ENCODE measurements at places on chromosomes 1 and 21. TPM values are rescaled to one million over a fixed set of nuclear protein-coding genes. Genes with fewer than 3 reads are reported as not detected.
A peak's percentile ranks its signal among the peaks of the same experiment; 100 is the strongest.

DNA sequence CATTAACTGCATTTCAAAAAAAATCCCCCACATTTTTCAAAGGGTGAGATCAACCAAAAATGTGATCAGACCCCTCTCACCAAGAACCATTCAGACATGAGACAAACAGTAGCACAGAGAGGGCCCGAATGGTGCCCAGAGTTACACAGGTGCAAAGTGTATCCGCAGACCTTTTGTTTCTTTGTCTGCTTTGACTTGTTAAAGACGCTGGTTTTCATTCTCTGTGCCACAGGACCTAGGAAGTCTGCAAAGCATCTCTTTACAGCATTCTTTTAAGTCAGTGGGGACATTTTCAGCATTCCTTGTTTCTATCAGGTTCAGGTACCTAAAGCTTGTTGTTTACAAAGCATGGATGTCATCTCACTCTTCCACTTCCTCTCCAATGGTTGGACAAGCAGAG is 87.2 kb upstream of the MAP1LC3C start:
- no peaks in the 10 kb centered on the region for H3K27me3 ChIP-seq
- H3K4me1 ChIP-seq = no peaks in the 10 kb centered on the region
- no peak overlapping the region for H3K27ac ChIP-seq
- H3K36me3 ChIP-seq = no peaks in the 10 kb centered on the region
- no peak overlapping the region for H3K4me3 ChIP-seq
- DNase-seq = no peak

IL23R gene
- 13.3 TPM for total RNA-seq

DNA sequence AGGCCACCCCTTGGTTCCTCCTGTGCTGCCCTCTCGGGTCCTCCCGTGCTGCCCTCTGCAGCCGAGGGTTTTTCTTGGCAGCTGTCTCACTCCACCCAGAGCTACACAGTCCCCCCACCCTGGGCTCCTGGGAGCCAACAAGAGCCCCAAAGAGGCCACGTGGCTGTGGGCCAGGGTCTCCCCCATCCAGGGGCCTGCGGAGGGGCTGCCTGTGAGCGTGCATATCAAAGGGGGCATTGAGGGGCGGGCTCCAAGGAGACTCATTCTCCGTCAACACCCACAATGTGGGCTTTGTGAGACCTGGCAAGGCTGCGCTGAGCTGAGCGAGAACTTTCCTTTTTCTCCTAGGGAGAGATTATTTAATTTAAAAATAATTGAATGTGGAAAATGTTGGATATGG is 108.7 kb upstream of the ARHGEF16 start:
- no peak for DNase-seq
- H3K27ac ChIP-seq = no peak overlapping the region

- H3K27me3 ChIP-seq = peaks cover 15% of the 10 kb centered on the region
- peak; percentile 66 for DNase-seq
- H3K4me3 ChIP-seq = no peak overlapping the region
Measured at GRCh38 chr1:205658943-205659581, 21.2 kb downstream of the SLC45A3 start.

DNA sequence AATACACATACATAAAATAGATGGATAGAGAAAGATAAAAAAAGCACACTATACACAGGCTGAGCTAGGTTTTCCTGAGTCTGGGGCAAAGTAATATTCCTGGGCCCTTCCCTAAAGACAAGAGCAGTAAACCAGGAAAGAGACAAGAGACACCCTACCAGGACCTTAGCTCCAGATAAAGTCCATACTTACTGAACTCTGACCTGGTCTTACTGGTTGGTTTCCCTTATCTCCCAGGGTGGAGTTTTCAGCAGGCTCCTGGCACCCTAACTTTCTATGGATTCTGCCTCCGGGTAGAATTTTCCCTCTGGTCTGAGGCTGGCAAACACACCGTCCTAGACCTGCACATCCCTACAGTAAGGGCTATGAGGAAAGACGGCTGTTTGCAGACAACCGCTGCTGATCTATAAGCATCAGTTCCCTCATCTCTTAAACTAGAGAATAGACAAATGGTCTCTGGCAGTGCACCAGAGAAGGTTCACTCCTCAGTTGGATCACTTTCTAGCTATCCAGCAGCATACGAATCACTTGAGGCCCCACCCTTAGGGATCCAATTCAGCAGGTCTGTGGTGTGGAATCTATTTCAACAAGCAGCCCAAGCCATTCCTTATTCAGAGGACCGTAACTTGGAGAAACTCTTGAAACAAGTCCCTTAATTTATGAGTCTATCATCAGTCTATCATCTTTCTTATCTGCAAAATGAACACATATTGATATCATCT is 52.0 kb downstream of the ARHGEF11 start:
- H3K27ac ChIP-seq = no peak overlapping the region
- no peaks in the 10 kb centered on the region for H3K4me1 ChIP-seq
- peaks cover 19% of the 10 kb centered on the region for H3K27me3 ChIP-seq
- H3K4me3 ChIP-seq = no peak overlapping the region
- H3K36me3 ChIP-seq = no peaks in the 10 kb centered on the region
- DNase-seq = no peak

DNA sequence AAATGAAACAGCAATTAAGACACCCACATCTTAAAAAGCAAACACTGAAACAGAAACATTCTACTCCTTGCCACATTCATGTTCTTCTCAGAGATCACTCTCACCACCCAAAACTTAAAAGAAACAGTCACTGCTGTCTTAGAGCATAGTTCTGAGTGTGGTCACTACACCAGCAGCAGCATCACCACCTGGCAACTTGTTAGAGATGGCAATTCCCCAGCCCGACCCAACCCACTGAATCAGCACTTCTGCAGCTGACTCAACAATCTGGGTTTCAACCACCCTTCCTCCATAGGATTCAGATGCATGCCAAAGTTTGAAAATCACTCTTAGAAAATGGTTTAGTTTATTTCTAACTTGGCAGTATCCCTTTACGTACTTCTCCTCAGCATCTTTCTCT is 126.1 kb downstream of the CDC42BPA start:
- H3K27ac ChIP-seq = no peak overlapping the region
- DNase-seq = peak; percentile 2
- peaks cover 9% of the 10 kb centered on the region for H3K4me1 ChIP-seq

- DNase-seq = peak; percentile 39
- H3K36me3 ChIP-seq = peaks cover 3% of the 10 kb centered on the region
- no peaks in the 10 kb centered on the region for H3K27me3 ChIP-seq
- H3K27ac ChIP-seq = no peak overlapping the region
- H3K4me1 ChIP-seq = peaks cover 30% of the 10 kb centered on the region
Measured at GRCh38 chr21:29372063-29372802, 73.5 kb downstream of the BACH1 start.

CD1B gene
- total RNA-seq = not detected

GRCh38 chr1:156491151-156491949 is 9.2 kb downstream of the MEF2D start:
- H3K27me3 ChIP-seq = no peaks in the 10 kb centered on the region
- peaks cover 90% of the 10 kb centered on the region for H3K4me1 ChIP-seq
- no peak for DNase-seq

MATN1 gene
- total RNA-seq = 0.70 TPM

IL22RA1 gene
- total RNA-seq = not detected

- no peaks in the 10 kb centered on the region for H3K4me1 ChIP-seq
- no peak overlapping the region for H3K4me3 ChIP-seq
- no peak overlapping the region for H3K27ac ChIP-seq
Measured at GRCh38 chr1:220772846-220773245, 13.9 kb upstream of the MTARC1 start.

DNA sequence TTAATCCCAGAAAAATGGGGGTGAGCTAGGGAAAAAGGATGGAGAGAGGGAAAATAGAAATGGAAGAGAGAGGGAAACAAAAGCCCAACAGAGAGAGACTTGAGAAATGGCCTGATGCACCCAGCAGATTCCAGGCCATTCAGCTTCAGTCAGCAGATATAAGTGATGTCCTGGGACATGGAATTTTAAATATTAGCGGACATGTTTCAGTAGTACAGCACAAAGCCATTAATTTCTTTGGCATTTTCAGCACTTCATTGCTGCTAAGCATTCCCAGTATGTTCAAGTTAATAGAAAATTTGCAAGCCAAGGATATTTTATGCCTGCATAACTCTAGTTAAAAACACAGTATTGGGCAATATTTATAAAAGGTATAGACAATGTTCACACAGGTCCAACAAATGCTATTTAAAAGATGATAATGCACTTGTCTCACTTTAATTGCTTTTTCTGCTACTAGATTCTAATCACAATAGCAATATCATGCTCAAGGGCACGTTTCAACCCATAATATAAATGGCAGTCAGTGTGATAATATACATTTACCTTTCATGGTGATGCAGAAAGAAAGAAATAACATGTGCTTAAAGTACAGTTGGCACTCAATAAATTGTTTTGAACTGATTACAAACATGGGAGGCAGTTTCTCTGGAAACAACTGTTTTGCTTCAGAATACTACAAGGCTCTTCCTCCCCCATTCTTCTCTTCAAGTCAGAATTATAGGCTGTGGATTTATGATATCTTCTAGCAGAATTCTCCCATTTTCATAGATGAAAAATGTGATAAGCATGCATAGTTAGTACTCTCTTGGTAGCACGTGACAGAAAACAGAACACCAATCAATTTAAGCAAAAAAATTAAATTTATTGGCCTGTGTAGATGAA is 108.1 kb upstream of the MAGI3 start:
- H3K4me1 ChIP-seq = no peaks in the 10 kb centered on the region
- peaks cover 13% of the 10 kb centered on the region for H3K27me3 ChIP-seq
- no peak overlapping the region for H3K4me3 ChIP-seq
- no peak for DNase-seq

DNA sequence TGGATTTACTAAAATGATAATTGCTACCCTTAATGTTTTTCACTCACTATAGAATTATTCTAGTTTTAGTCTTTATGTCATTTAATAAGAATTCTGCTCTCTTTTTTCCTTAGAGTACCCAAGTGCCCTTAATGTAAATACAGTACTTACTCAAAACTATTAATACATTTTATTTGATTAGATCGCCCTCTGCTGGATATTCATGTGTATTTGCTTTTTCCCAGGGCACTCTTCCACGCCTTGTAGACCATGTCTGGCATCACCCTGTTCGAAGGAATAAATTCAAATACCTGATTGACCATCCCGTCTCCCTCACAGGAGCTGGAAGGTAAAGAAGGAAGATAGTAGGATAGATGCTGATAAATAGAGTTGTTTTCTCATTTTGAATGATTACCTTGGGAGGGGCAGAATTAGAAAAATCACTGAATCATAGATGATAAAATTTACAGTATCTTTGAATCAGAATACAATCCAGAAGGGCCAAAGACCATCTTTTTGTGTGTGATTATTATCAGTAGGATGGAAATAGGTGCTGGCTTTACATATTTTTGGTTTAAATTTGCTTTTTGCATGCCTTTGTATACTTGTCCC is 4.1 kb downstream of the AXDND1 start:
- H3K36me3 ChIP-seq = no peaks in the 10 kb centered on the region
- peaks cover 12% of the 10 kb centered on the region for H3K4me1 ChIP-seq
- no peak overlapping the region for H3K27ac ChIP-seq

S100A4 gene
- total RNA-seq = 167 TPM

DNA sequence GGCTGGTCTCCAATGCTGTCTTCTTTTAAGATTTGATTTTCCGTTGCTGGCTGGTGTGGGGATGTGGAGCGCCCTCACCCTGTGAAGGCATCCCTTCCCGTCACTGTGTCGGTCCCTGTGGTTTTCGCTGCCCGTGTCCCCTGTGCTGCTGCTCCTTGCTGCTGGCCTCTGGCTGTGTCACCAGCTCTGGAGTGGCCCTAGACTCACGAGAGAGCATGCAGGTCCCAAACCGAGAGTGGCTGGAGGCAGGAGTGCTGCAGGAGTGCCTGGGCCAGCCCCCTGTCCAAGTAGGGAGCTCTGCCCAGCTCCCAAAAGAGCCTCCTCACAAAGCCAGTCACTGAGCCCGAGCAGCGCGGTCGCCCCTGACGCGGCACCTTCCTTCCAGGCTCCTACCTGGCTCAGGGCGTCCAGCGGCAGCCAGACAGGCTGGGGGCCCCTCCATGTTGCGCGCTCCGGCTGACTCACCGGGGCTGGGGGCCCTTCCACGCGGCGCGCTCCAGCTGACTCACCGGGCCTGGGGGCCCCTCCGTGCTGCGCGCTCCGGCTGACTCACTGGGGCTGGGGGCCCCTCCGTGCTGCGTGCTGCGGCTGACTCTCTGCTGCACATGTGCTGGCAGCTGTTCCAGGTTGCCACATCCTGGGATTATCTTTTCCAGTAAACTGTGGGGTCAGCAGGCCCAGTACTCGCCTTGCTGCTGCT is 106.7 kb upstream of the COL6A1 start:
- DNase-seq = no peak
- H3K4me1 ChIP-seq = no peaks in the 10 kb centered on the region
- H3K36me3 ChIP-seq = no peaks in the 10 kb centered on the region
- H3K27me3 ChIP-seq = peaks cover 8% of the 10 kb centered on the region
- H3K27ac ChIP-seq = no peak overlapping the region

DNA sequence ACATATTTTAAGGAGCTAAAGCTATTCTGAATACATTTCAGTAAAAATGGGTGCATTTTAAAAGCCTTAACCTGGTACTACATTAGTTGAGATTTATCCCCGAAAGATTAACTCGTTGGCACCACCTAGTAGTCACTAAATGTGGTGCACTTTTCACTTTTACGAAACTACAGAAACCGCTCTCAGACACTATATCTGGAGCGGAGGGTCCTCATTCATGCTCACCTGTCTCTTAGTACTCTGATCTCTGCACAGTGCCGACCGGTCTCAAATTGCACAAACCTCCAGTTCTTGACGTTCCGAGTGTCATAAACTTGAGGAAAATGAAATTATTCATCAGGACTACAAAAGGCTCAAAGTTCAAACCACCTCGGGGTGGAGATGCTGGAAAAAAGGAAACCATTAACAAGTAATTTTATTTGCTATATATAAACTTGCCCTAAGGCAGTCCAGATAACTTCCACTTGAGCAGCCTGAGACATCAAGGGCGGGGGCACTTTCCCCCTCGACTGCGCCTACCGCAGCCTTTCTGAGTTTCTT is 722 bp downstream of the LZIC start:
- peaks cover 12% of the 10 kb centered on the region for H3K4me1 ChIP-seq
- H3K27me3 ChIP-seq = no peaks in the 10 kb centered on the region
- peak overlapping the region; percentile 97 for H3K27ac ChIP-seq
- DNase-seq = peak; percentile 2
- H3K4me3 ChIP-seq = peak overlapping the region; percentile 100

DNA sequence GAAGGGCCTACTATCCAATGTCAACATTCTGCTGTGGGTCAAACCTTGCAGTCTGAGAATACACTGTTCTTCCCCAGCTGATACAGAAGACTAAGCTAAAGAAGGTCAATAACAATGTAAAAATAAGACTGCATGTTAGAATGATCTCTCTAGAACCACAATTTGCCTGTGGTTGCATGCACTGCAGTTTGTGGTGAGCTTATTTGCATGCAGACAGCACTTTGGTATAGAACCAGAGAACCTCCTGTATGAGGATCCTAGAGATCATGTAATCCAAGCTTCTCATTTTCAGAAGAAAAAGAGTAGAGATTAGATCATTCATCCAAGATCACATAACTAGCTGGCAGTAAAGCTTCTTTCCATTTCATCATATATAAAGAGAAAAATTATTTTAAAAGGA is 15.8 kb downstream of the SYNJ1 start:
- DNase-seq = peak; percentile 20
- H3K27me3 ChIP-seq = no peaks in the 10 kb centered on the region
- no peak overlapping the region for H3K27ac ChIP-seq
- H3K4me3 ChIP-seq = no peak overlapping the region
- H3K36me3 ChIP-seq = peaks cover 9% of the 10 kb centered on the region
- peaks cover 22% of the 10 kb centered on the region for H3K4me1 ChIP-seq

Measured in activated T-helper 1 cell treated with anti-CD3 and anti-CD28 coated beads, Interleukin-12 subunit alpha, Interleukin-12 subunit beta, Interleukin-2, Interleukin-4 antibody, amounts not matched to agents 30 ng/mL and 10 ng/mL and 1 ng/mL, durations not matched to agents 14 hours and 24 hours and 36 hours (primary cell).